ENCODE measurements at places on chromosomes 2 and 18.

DNA sequence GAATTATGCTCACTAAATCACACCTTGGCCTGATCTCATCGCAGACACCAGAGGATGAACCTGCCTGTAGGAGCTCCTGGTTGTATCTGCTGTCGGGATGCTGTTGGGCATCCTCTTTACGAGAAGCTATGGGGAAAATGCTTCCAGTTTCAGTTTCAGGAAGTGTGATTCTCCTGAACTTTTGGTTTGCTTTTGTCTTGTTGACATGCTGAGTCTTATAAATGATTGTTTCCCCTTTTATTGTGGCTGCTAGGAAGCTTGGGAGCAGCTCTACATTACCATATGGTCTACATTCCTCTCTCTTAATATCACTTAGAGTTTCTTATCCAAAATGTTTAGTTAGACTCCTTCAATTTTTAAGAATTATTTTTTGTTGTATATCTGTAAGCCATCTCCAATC is 227.5 kb downstream of the MTX2 start:
- DNase-seq = no peak

DNA sequence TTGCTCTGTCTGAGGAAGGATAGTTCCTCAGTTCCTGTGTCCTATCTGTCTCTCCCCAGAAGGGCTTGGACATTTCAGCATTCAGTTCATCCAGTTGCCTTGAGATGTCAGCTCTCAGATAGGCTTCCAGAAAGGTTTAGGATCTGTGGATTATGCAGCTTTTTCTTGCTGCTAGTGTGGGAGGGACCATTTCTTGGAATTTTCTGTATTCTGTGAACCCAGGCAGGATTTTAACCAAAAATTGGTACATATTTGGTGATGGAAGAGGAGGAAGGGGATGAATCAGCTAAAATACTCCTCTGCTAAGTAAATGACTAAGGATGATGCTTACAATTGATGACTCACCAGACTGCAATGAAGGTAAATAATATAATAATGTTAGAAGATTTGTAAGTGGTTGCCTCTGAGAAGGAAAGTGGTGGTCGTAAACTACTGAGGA is 58.6 kb upstream of the DOCK10 start:
- no peak for DNase-seq

- DNase-seq = no peak
These were observed 62.2 kb upstream of the RTN4 start for GRCh38 chr2:55112229-55113031.

DNA sequence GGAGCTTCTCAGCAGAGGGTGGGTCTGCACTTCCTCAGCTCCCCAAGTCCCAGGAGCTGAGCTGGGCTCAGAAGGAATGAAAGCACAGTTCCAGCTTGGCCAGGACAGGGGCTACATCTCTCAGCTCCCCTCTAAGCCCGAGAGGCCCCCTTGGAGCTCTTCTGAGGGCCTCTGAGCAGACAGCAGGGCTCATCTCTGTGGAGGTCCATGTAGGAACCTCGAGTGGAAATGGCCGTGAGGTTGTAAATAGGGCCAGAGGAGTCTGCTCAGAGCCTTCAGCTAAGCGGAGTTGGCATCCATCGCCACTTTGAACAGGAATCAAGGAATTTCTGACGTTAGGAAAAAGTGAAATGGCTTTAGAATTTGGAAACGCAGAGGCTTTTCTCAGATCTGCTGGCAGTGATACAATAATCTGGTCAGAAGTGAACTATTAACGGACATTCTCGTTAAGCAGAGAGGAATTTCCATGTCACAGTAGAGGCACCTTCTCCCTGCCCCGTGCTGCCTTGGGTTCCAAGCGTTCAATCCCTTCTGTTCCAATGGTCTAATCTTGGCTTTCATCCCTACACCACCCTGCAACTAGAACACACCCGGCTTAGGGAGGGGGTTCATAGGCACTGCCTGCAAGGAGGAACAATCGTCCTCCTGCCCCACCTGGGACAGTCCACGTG is 213.9 kb downstream of the NDUFA10 start:
- no peak for DNase-seq

- DNase-seq = no peak
These were observed 586 bp downstream of the FNDC4 start for GRCh38 chr2:27494284-27494943.

- DNase-seq = no peak
These were observed 34.2 kb downstream of the CERS6 start for GRCh38 chr2:168490015-168490874.

All from esophagus muscularis mucosa (tissue), 4 donors.